KBM-7 (cell line): ENCODE measurements at places on chromosomes 7 and 10.
A peak's percentile ranks its signal among the peaks of the same experiment; 100 is the strongest.

DNA sequence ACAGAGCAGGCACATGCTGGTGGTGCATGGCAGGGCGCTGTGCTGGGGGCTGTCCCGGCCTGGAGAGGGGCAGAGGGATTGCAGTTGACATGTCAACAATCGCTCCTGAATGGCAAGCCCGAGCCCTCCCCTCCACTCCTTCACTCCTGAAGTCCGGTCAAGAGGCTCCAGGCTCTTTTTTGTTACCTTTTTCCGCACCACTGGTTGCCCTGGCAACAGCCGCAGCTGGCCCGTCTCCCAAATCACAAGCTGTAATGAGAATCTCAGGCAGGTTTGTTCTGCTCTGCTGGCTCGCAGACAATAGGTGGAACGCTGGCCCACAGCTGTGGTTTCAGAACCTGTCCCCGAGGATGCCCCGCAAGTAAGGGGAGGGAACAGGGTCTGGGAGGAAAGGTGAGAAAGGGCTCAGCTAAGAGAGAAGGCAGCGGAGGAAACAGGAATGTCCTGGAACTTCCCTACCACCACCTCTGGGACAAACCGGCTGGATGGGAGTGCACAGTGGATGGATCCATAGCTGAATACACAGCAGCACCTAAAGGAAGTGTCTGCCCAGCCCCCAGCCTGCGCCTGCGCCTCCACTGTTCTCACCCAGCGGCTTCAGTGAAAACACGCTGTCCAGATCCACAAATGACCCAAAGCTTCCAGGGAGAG, 58.9 kb downstream of the CALML3 start:
- no peak for DNase-seq

DNA sequence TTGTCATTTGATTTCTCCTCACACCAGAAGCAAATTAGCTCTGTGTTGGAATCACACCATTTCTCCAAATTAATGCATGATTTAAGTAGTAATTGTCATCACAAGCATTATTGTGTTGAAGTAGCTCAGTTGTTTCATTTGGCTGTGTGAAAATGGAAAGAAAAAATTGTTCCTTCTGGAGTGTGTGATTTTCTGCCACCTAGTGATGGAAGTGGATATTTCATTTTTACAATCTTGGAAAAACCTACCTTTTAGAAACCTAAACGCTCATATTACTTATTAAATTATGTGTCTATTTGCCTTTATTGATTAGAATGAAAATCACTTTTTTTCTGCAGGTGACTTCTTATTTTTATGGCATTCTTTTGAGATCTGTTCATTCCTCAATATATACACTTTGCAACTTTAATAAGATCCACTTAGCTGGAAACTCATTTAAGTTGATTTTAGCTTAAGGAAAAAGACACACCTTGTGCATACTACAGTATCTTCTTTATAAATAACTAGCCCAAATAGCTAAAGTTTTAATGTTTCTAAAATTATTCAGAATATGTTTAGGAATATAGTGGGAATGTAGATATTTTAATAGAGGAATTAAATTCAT, 50.0 kb downstream of the SRI start:
- DNase-seq = peak; percentile 47

DNA sequence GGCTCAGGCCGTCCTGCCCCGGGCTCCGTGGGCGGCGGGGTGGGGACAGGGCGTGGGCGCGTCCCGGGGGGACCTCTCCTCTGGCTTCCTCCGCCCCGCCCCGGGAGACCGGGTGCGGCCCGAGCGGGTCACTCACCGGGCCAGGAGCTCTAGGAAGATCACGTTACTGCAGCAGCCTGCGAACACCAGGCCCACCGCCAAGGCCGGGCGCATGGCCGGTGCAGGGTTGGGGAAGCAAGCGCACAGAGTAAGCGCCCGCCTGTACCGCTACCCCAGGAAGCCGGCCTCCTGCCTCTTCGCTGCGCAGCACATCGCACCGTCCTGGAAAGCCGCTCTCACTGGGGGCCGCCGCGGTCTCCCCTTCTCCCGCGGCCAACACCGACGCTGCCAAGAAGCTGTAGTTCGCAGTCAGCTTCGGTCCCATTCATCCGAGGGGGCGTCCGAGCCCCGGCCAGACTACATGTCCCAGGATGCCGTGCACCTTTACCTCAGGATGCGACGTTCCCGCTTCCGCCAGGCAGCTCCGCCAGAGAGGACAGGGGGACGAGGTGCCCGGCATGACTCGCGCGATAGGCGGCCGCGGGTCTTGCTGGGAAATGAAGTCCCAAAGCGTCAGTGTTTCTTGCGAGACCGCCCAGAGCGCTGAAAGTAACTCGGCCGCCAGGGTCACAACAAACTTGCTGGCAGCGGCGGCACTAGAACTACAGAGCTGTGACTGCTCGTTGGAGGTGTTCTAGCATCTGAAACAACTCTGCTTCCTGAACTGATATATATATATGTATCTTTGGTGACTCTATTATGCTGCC, at the start of gene SLC35B4:
Gene SLC35B4, minus strand, starts transcription at position 392 of the 806 bp plus-strand sequence. Its CDS starts 179 bp downstream, at position 213.
- DNase-seq = peak; percentile 98

DNA sequence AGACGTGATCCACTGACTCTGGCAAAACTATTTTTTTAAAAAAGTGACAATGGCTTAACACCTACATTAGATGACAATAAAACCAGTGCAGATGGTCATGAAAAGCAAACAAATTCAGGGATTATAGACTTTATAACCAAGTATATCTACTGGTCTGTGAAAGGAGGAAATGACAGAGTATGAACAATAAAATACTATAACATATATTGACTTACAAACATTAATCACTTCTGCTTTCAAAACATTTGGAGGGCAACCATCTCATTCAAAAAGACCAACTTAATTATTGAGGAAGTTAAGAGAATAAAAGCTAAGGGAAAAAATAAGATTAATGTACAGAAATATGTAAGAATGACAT, 34.8 kb downstream of the JMJD1C start:
- no peak for DNase-seq

DNA sequence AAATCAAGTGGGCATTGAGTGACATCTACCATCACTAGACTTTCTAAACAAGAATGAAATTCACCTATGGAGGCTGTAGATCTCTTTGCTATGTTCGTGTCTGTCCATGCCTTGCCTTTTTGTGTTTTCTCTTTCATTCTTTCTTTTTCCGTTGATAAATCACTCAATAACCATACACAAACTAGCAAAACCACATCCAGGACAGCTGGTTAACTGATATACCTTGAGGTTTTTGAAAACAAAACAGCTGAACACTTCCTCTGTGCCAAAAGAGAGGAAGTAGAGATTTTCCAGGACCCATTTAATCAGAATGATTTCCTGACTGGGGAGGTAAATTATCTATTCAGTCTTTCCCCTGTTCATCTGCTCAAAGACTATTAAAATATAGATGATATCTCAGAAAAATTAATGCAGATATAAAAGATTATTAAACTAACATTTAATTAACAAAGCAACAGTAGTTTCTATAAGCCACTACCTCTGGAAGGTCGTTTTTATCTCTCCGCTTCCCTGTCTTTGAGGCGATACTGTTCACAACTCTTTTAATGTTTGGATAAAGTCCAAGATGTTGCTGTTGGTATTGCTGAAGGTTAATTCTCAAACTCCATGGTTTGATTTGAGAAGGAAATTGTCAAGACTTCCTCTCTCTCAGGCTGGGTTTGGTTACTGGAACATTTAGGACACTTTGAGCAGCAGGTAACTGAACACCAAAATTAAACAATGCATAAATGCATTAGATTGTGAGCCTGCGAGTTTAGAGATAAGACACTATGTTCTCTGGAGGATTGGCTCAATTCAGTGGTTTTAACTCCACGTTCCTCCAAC, 24.4 kb upstream of the C10orf67 start:
- peak; percentile 50 for DNase-seq

GRCh38 chr7:91383053-91383904, 119.0 kb downstream of the FZD1 start:
- no peak for DNase-seq

GRCh38 chr7:92753614-92754013, 82.8 kb downstream of the CDK6 start:
- DNase-seq = no peak

DNA sequence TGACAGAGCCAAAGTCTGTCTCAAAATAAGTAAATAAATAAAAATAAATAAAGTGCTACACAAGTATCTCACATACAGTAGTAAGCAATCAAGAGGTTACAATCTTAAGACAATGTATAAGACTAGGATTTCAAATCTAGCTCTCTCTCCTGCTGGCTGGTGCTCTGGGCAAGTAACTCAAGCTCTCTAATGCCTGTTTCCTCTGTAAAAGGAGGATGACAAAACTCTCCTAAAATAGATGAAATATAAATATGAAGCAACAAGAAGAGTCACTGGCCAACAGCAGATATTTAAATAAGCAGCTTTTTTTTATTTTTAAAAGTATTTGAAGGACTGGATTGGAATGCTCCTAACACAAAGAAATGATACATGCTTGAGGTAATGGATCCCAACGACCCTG, 7.2 kb downstream of the SFMBT2 start:
- DNase-seq = no peak

DNA sequence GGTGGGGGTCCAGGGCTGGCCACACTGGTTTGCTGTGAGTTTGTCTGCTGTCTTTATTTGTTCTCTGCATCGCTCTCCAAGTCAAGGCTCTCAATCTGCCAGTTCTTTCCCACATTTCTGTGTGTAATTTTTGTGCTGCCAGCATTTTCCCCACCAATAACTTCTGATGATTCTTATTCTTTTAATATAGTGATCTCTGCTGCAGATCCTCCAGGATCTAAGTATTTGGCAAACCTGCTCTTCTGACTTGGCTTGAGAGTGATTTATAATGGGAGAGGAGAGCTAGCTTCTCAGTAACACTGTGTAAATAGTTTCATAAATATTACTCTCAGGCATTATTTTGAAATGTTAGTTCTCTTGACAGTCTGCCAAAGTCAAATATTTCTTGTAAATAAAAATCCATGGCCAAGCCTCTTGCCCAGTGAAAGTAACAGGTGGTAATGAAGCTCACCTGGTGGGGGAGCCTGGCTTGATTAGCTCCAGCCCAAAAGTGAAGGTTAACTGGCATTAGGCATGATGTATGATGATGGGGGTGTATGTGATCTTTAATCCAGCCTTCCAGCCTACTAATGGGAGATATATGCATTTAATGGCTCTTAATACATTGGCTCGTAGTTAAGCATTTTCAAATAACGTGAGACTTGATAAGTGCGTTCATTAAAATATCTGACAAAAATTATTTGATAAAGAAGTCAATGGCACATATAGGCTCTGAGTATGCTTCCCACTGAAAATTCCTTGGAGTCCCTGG, 1055.9 kb downstream of the KCNMA1 start:
- DNase-seq = no peak

- no peak for DNase-seq
Measured at GRCh38 chr7:39810710-39811109, 139.3 kb upstream of the CDK13 start.

DNA sequence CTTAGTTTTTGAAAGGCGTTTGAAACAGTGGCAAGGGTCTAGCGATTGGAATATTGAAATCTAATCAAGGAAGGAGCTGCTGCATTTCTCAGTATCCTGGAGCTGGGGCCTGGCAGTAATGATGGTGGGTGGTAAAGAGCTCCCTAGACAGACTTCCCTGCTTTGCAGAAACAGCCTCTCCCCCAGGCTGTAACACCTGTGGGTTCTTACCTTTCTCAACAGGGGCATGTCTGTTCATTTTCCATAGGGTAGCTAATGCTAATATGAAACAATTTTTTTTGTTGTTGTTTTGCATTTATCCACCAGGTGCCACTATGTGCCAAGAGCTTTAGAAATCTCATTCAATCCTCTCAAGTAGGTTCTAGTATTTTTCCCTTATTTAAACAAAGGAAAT, 345.5 kb downstream of the REEP3 start:
- peak; percentile 42 for DNase-seq

- no peak for DNase-seq
Measured at GRCh38 chr10:15137036-15137359, 31.5 kb downstream of the NMT2 start.

- DNase-seq = no peak
Measured at GRCh38 chr7:39624442-39624807, 1.1 kb downstream of the RALA start.

DNA sequence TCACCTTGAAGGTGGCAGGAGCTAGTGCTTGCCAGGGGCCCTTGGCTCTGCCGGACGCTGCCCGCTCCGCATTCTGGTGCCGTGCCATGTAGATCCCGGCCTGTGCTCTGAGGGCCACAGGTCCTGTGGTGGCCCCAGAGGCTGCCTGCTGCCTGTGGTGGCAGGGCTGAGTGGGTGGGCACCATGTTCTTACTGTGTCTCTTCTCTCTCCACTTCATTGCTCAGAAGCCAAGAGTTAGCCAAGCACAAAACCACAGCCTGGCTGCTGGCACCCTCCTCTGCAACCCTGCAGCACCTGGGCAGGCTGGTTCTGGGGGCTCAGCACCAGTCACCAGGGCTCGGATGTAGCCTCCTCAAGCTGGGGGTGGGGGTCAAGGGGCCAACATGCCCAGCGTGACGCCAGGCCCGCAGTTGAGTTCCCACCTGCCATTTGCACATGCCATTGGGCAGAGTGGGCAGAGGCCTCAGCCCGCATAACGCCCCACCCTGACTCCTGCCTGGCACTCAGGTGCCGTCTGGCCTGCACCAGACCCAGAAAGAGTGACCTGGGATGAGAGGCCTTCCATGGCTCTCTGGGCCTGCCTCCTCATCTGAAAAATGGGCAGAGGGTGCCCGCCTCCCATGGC, 16.3 kb downstream of the ZMIZ1 start:
- DNase-seq = peak; percentile 48
